ENCODE measurements at places on chromosomes 11 and 22. TPM values are rescaled to one million over a fixed set of nuclear protein-coding genes. Genes with fewer than 3 reads are reported as not detected.

CCDC116 gene
- 0.23 TPM for total RNA-seq

UCP3 gene
- 0.73 TPM for total RNA-seq

TENM4 gene
- not detected for total RNA-seq

SCGB1C1 gene
- total RNA-seq: not detected

PI4KA gene
- total RNA-seq: 52.8 TPM

HMOX1 gene
- total RNA-seq: 0.30 TPM

DNA sequence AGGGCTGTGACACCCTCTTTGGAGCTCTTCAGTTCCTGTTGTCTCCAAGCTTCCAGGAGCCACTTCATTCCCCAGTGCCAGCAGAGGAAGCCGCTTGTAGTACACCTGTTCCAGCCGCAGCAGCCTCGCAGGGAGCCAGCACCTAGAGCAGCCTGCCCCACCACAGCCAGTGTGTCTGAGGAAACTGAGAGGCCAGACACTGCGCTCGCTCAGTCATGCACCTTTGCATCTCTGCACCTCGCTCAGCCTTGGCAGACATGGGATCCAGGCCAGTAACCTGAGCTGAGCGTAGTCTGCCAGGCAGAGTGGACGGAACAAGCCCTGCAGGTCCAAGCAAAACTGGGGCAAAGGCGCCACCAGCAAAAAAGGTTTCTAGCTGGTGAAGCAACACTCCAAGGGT is 1072.1 kb downstream of the JRKL start:
- DNase-seq: no peak
- H3K4me3 ChIP-seq: no peak overlapping the region
- no peak overlapping the region for H3K27ac ChIP-seq
- H3K4me1 ChIP-seq: no peaks in the 10 kb centered on the region
- no peaks in the 10 kb centered on the region for H3K36me3 ChIP-seq

GRCh38 chr22:19068784-19069271 is 53.4 kb downstream of the DGCR2 start:
- no peak for DNase-seq
- peaks cover 31% of the 10 kb centered on the region for H3K36me3 ChIP-seq
- H3K4me1 ChIP-seq: peaks cover 7% of the 10 kb centered on the region
- no peak overlapping the region for H3K27ac ChIP-seq
- H3K27me3 ChIP-seq: no peaks in the 10 kb centered on the region

DNA sequence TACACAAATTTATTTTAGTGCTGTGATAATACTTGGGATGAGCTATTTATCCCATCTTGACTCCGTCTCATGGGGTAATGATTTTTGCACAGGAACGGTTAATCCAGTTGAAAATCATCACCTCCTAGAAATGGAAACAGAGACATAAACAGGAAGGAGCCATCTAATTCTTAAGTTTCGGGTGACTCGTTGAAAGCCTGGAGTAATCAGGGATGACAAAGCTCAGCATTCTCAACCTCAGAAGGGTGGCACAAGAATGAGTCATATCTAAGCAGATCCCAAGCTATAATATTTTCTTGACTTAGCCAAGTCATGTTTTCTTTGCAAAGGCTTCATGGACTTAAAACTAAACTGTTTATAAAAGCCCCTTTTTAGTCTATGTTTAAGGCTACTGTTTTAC is 280.8 kb upstream of the CCDC90B start:
- no peak overlapping the region for H3K27ac ChIP-seq
- H3K36me3 ChIP-seq: no peaks in the 10 kb centered on the region
- H3K4me1 ChIP-seq: no peaks in the 10 kb centered on the region
- no peak for DNase-seq
- no peak overlapping the region for H3K4me3 ChIP-seq

DNA sequence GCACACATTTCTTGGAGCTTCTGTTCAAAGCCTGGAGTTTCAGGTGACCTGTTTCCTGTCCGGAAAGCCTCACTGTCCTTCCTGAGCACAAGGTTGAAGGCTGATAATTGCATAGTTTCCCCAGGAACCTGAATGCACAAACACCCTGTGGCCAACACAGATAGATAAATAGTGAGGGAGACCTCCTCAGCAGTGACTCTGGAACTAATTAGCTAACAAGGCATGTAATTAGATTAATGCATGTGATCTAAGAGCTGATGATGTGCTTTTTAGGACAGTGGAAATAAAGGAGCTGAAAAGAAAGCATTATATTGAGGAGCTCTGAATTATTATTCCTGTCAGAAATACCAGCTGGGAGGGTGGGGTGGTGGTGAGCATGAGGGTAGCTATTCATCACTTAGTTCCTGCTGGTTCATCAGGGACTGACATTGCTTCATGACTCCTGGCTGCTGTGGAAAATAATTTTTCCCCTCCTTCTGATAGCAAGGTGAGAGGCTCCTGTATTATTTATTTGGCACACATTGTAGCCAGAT is 101.1 kb downstream of the NELL1 start:
- H3K36me3 ChIP-seq: no peaks in the 10 kb centered on the region
- no peak for DNase-seq
- no peak overlapping the region for H3K4me3 ChIP-seq
- no peaks in the 10 kb centered on the region for H3K27me3 ChIP-seq
- H3K4me1 ChIP-seq: no peaks in the 10 kb centered on the region
- H3K27ac ChIP-seq: no peak overlapping the region

GRCh38 chr11:27472398-27473016 is at the start of gene LGR4:
Gene LGR4, minus strand, starts transcription at chr11:27472790. Its CDS starts 488 bp downstream, at chr11:27472302.
- peaks cover 16% of the 10 kb centered on the region for H3K4me1 ChIP-seq
- H3K27me3 ChIP-seq: peaks cover 26% of the 10 kb centered on the region
- peak within 1 kb of the TSS; percentile 89 for H3K4me3 ChIP-seq
- H3K27ac ChIP-seq: peak within 1 kb of the TSS; percentile 67
- H3K36me3 ChIP-seq: no peaks in the 10 kb centered on the region
- peak; percentile 80 for DNase-seq

DNA sequence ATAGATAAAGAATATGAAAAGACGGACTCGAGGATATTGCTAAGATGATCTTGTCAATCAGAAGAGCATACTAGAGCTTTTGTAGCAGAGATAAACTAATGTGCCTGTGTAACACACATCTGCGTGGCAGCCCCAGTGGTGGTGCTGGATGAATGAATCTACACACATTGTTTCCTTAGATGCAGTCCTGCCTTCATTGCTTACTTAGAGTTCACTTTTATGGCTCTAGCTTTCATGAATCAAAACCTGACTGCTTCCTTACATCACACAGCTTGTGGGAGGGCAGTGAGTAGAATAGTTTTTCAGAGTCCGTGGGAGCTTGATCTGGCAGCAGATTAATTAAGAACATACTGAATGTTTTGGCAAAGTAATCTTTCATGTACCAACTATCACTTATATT is 83.7 kb downstream of the EXT2 start:
- no peaks in the 10 kb centered on the region for H3K4me1 ChIP-seq
- H3K27me3 ChIP-seq: no peaks in the 10 kb centered on the region
- DNase-seq: no peak

DNA sequence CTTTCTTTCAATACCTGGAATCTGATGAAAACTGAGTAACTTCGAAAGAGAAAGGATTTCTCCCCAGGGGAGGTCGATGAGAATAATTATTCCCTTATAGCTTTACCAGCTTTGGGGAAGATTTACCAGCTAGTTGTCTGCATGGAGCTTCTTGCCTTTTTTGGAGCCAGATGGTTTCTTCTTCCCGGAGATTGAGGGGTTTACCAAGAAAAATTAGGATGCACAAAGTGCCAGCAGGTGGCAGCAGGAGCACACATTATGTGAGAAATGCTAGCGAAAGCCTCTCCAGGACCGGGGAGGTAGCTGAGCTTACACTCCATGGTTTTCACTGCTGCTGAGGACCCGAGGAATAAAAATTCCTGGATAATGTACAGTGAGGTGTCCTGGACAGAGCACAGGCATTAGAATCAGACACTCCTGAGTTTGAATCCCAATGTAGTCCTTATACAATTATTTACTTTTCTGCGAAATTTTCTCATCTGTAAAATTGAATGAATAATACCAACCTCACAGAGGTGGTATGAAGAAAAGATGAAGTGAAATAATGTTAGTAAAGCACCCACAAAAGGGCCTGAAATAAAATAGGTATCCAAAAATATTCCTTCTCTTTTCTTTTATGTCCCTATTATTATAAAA is 46.0 kb upstream of the PARVA start:
- no peak overlapping the region for H3K4me3 ChIP-seq
- H3K27me3 ChIP-seq: no peaks in the 10 kb centered on the region
- H3K27ac ChIP-seq: no peak overlapping the region
- no peaks in the 10 kb centered on the region for H3K36me3 ChIP-seq
- DNase-seq: peak; percentile 85

DNA sequence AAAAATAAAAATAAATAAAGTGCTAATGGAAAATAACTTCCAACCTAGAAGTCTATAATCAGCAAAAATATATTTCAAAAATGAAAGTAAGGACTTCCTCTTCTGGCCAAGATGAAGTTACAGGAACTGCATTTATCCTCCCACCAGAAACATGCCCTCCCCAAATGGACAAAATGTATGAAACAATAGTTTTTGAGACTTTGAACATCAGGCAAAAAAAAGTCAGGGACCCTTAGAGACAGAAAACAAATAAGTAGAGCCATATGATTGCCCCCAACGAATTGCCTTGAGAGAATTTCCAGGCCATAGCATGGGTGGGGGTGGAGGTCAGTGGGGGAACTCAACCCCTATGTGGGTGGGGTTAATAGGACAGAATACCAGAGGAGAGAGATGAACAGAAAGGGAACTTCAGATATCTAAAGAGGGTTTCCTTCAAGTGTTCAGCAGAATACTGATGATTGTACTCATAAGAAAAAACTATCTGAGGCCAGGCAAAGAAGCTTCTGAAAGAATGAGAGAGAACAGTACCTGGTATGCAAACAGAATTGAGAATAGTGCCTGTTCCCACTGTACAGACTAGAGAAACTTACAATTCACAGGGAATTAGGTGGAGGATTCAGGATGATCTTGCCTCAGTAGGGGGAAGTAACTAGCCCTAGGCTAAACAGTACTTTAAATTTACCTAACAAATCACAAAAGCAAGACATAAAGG is 26.6 kb upstream of the IL10RA start:
- DNase-seq: no peak
- H3K27ac ChIP-seq: peak overlapping the region; percentile 75
- peaks cover 35% of the 10 kb centered on the region for H3K4me1 ChIP-seq
- no peaks in the 10 kb centered on the region for H3K27me3 ChIP-seq
- H3K36me3 ChIP-seq: peaks cover 22% of the 10 kb centered on the region
